ENCODE measurements at places on chromosomes 2 and 18.

DNA sequence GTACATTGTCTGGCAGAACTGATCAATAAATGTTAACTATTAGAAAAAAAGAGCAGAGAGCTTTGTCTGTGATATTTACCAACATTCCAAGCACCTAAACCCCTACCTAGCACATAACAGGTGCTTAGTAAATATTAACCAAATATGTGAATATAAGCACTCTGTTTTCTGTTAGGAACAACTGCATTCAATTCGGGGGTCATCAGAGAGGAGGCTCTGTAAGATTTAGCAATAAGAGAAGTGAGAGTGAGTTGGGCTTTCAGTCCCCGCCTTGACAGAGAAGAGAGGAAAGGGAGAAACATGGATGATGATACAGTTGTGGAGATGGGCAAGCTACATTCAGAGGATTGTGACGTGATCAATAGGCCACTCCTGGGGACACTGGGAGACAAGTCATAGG is 47.7 kb downstream of the MYOM1 start:
- no peak for DNase-seq

GRCh38 chr18:12086677-12087470 is 6.8 kb upstream of the ANKRD62 start:
- DNase-seq: no peak

- no peak for DNase-seq
Observed at GRCh38 chr2:138182937-138183312, 218.7 kb downstream of the HNMT start.

- no peak for DNase-seq
Observed at GRCh38 chr2:162537651-162538050, 193.7 kb downstream of the GCA start.

DNA sequence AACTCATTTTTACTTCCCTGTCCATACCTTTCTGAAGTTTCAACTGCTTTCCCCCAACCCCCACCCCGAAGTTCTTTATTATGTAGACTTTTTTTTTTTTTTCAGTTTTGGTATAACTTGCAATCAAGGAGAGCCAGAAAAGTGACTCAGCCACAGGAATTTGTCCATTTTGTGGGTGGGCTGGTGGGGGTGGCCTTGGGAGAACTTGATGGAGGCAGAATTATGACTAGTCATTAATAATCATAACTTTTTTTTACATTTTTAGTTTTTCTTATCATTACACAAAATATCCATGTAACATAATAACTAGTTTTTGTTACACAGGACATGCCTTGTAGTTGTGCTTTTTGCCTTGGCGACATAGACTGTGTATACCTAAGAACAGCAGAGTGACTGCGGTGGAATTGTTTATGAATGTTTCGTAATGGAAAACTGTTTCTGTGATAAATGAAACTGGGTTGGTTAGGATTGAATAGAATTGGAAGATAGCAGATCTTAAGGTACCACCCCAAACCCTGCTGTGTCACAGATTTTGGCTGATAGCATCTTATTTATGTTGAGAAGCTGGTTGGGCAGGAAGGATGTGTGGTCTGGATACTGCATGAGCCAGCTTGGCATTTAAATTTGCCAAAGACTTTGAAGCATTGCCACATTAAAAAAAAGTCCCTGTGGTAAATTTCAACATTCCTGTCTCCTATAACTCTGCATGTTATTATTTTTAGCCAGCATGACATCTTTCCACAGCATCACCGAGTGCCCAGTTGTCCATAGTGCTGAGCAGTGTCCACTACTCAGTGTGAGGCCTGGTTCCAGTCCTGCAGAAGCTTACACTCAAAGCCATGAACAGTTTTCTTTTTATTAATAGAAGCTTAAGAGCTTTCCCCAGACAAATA is 30.7 kb downstream of the LYPD6B start:
- no peak for DNase-seq

GRCh38 chr2:127929449-127929848 is 43.7 kb upstream of the AMMECR1L start:
- no peak for DNase-seq

DNA sequence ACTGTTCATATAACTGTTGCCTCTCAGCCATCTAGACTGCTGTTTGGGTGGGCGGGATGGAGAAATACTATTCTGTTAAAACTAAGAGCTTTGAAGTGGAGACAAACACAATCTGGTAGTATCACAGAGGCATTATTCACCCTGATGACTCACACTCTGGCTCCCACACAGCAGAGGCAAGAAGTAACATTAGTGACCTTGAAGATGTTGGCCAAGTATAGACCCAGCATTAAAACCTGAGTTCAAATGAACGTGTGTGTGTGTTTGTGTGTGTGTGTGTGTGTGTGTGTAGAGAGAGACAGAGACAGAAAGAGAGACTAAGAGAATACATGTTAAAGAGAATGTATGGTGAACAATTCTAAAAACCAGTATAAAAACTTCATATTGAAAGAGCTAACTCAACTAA is 22.5 kb upstream of the ACVR1 start:
- DNase-seq: no peak

GRCh38 chr2:46462936-46463335 is 16.4 kb upstream of the TMEM247 start:
- DNase-seq: no peak

GRCh38 chr2:11466307-11467128 is 557 bp upstream of the E2F6 start:
- DNase-seq: no peak

DNA sequence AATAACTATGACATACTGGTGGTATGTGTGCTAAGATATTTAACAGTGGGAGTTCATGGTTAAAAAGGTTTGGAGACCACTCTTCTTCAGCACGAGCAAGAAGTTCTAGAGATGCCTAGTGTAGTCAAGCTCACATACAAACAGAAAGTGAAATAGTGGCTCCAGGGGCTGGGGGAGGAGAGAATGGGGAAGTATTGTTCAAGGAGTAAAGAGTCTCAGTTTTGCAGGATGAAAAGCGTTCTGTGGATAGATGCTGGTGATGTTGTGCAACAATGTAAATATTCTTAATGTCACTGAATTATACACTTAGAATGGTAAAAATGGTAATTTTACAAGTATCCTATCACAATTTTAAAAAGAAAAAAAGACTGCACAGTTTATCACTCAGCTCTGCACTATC is 29.0 kb upstream of the EPAS1 start:
- DNase-seq: no peak

GRCh38 chr18:8402237-8402636 is 207.0 kb upstream of the RAB12 start:
- DNase-seq: no peak

DNA sequence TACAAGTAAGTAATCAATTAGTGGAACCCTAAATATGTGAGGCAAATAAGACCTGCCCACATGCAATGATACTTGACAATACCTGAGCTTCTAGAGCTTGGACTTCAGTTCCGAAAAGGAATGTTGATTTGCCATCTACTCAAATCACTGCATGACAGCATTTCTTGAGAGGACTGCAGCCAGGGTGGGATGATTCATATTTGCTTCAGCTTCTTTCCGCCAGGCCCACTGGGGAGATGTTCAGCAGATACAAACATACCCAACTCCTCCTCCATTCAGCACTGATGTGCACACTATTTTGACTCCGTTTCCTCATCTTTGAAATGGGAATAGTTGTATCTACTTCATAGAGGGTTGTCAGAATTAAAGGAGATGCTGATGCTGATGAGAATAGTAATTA is 28.8 kb upstream of the TMEM177 start:
- no peak for DNase-seq

DNA sequence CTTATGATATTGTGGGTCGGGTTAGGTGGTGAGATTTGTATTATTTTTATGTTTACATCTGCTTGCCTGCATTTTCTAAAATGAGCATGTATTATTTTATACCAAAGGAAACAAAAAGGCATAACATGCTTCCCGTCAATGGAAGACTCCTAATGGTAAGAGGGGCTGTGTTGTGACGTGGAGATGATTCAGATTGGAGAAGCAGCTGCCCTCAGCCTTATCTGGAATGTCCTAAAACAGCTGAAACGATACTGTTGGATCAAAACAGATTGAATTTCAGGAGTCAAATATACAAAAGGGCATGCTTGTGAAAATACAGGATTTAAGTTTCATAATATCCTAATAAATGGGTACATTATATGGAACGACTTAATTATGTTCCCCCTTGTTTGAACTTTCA is 19.0 kb downstream of the DGKD start:
- DNase-seq: no peak

GRCh38 chr2:74333175-74333574 is 10.0 kb downstream of the SLC4A5 start:
- DNase-seq: no peak

DNA sequence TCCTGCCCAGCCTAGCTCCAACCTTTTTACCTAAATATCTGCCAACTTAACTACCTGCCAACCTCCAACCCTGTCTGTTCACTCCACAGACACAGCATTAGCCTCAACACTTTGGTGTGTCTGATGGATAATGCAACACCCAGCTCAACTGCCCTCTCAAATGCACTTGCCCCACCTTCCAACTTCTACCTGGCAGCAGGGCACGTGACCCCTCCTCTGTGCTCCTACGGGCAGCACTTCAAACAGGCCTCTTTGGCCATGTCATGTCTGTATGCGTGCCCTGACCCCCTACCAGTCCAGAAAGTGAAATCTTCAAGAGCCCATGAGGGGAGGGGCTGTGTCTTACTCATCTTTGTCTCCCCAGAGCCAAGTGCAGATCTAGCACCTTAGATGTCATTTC is 25.5 kb downstream of the RNF149 start:
- no peak for DNase-seq

- DNase-seq: no peak
Observed at GRCh38 chr2:64274399-64275173, 130.4 kb upstream of the PELI1 start.

- DNase-seq: no peak
Observed at GRCh38 chr2:120441744-120442471, 96.0 kb downstream of the INHBB start.

DNA sequence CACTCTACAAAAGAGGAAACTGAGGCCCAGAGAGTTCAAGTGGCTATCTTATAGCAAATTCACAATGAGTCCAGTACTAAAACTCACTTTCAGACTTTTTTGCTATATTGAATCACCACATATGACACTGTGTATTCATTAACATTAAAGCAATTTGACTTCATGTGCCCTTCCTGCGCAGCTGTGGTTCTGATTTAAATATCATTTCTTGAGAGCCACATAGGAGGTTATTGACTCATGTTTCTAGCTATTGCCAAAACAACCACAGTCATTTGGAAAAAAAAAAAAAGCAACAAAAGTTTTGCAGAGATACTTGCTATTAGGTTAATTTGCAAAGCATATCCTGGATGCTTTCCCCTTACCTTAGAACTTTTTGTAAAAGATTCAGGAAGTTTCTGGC is 341.2 kb downstream of the PIK3C3 start:
- no peak for DNase-seq

DNA sequence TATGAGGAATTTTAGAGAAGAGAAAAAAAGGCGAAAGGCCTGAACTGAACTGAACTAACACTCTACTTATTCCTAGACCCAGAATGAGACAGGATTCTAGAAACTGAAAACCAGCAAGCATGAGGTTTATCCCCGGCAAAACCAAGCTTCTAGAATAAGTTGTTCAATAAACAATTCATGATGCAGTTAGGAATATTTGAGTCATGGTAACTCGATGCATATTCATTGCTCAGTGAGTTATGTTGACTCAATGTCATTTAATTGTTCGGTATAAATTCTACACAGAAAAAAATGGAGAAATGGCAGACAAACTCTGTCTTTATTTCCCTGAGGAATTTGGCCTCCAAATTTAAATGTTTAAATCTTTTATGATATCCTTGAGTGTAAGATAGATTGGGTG is 321.5 kb downstream of the SATB2 start:
- no peak for DNase-seq

DNA sequence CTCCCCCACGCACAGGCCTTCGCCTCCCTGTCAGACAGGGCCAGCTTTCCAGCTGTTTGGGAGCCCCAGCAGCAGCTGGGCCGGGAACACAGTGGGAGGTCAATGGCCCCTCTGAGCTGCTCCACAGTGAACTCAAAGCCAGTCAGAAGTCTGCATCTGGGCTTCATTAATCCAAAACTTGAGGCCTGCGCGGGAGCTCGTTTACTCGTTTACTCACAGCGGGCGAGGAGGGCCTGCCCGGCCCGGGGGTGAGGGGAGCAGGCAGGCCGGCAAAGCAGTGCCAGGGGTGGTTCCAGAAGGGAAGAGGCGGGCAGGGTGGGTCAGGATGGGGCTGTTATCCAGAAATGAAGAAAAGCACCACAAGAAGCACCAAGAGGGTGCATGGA is 36.8 kb upstream of the SEMA4C start:
- no peak for DNase-seq

GRCh38 chr2:100008956-100009355 is 133.4 kb downstream of the AFF3 start:
- DNase-seq: no peak

GRCh38 chr2:226023383-226023782 is 623.9 kb downstream of the NYAP2 start:
- no peak for DNase-seq

GRCh38 chr2:144515696-144516410 is 4.1 kb downstream of the ZEB2 start:
- no peak for DNase-seq

- DNase-seq: no peak
Observed at GRCh38 chr18:46346213-46346612, 242.0 kb downstream of the HAUS1 start.

- no peak for DNase-seq
Observed at GRCh38 chr2:30862054-30862651, 54.9 kb upstream of the CAPN13 start.

DNA sequence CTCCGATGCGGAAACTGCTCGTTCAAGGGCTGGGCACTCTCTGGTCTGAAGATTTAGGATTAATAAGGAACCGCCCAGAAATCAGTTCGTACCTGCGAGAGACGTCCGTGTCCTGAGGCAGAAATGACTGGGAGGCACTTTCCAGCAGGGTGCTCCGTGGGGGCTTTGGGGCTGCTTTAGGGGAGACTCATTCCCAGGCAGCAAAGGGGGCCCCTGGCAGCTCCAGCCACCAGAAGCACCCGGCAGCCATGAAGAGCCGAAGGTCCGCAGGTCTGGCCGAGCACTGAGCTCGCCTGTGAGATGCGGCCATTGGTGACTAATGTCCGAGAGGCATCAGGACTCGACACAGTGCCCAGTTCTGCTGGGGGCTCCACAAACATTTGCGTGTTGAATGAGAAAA is 20.9 kb downstream of the KCNG2 start:
- DNase-seq: no peak

DNA sequence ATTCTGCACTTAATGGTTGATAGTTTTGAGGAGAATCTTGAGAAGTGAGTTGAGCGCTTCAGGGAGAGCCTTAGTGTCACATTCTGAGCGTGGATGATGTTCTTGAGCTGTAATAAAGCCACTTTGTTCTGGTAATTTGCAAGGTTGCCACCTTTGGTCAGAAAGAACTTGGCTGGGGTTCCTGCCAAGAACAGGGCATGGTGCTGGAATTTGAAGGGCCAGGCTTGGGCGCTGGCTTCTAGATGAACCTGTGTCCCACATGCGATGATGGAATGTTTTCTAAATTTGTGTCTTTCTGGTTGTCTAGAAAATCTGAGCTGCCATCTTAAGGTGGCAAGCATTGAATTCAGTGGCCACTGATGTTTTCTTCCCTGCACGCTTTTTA is 124.1 kb upstream of the EML6 start:
- DNase-seq: no peak

GRCh38 chr2:171712051-171712450 is 24.8 kb downstream of the DYNC1I2 start:
- no peak for DNase-seq
